Activated T-cell treated with anti-CD3 and anti-CD28 coated beads, Interleukin-2, amount 50 U/mL, for 72 hours (primary cell): ENCODE measurements at places on chromosomes 2 and 18. TPM values are rescaled to one million over a fixed set of nuclear protein-coding genes. Genes with fewer than 3 reads are reported as not detected.

DNA sequence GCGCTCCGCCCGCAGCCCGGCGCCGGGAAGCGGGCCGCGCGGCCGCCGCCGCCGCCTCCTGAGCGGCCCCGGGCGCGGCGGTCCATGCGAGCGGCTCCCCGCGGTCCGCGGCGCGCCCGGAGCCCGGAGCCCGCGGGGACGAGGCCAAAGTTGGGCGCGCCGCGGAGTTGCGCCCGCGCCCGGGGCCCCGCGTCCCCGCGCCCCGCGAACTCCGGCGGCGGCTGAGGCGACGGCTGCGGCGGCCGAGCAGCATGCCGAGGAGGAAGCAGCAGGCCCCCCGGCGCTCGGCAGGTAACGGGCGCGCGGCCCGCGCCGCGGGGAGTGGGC lies 992 bp downstream of the TSHZ1 start:
- H3K27me3 ChIP-seq: peaks cover 7% of the 10 kb centered on the region
- DNase-seq: no peak
- peaks cover 56% of the 10 kb centered on the region for H3K4me1 ChIP-seq
- H3K4me3 ChIP-seq: no peak overlapping the region

GRCh38 chr2:61179701-61180639 lies 18.0 kb downstream of the C2orf74 start:
- H3K4me3 ChIP-seq: peak overlapping the region; percentile 94
- DNase-seq: no peak
- peaks cover 43% of the 10 kb centered on the region for H3K36me3 ChIP-seq
- peaks cover 7% of the 10 kb centered on the region for H3K27me3 ChIP-seq

DNA sequence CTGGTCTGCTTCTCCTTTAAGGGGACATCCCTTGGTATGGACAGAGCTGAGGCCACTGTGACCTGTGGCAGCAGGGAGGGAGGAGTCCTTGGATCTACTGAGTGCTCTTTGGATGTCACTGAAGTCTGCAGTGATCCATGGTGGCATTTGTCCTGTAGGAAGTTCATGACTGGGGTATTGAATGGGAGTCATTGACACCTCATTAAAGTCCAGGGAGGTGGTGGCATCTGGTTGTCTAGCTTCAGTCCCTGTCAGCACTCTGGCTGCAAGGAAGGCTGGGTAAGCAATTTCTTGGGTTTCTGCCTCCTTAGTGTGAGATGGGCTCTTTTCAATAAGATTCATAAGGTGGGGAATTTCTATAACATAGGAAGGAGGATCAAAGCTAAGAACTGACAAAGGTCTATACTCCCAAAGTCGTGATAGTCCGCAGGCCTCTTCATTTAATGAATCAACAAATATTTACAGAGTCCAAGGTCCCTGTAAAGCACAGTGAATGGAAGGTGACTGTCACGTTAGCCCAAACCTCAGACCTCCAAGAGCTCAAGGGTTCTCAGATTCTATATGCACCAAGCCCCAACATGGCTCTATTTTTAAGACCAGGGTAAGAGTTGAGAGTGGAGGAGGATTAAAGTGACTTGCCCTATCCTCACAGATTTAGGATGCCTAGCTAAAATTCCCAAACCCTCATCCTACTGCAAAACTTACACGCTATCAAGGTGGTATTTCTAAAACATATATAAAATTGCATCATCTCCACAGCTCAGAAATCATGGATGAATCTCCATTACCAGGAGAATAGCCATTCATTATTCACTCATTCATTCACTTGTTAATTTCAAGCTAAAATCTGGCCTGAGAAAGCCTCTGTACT lies 40.2 kb downstream of the THNSL2 start:
- H3K27ac ChIP-seq: no peak overlapping the region
- no peaks in the 10 kb centered on the region for H3K4me1 ChIP-seq
- no peak overlapping the region for H3K4me3 ChIP-seq
- no peak for DNase-seq
- peaks cover 17% of the 10 kb centered on the region for H3K27me3 ChIP-seq
- H3K36me3 ChIP-seq: no peaks in the 10 kb centered on the region

DNA sequence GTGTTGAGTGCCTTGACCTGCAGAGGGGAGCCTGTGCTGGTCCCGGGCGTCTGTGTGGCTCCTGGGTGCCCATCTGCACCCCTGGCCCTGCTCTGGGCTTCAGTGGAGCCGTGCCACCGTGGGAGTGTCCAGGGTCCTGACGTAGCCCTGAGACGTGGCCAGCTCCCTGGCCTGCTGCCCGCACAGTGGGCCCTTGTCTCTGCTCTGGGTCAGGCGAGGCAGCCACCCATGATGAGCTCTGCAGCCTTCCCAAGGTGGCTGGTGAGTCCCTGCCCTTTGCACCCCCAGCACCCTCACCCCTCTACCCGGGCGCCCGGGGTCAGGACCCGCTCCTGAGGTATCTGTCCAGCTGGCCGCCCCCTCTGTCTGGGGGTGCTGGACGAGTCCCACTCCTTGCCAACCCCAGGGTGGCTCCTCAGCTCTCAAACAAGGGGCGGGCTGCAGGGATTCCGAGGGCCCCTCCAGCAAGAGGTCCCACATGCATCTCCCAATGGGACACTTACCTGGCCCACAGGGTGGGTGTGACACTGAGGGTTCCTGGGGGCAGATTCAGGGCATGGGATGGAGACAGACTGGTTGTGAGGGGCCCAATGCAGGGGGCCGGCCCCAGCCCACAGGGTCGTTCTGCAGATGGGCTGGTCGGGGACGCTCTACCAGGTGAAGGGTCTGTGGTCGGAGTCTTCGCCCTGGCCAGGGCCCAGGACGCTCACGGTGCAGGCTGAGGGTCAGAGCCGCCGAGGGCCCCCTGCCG lies 2.4 kb downstream of the NEU4 start:
- no peak overlapping the region for H3K4me3 ChIP-seq
- no peak for DNase-seq
- H3K27ac ChIP-seq: no peak overlapping the region
- H3K4me1 ChIP-seq: no peaks in the 10 kb centered on the region
- H3K27me3 ChIP-seq: peaks cover 19% of the 10 kb centered on the region

- H3K27ac ChIP-seq: no peak overlapping the region
- H3K4me3 ChIP-seq: no peak overlapping the region
- no peaks in the 10 kb centered on the region for H3K27me3 ChIP-seq
- H3K4me1 ChIP-seq: no peaks in the 10 kb centered on the region
Observed at GRCh38 chr2:175080479-175080878, 75.3 kb upstream of the CHN1 start.

DNA sequence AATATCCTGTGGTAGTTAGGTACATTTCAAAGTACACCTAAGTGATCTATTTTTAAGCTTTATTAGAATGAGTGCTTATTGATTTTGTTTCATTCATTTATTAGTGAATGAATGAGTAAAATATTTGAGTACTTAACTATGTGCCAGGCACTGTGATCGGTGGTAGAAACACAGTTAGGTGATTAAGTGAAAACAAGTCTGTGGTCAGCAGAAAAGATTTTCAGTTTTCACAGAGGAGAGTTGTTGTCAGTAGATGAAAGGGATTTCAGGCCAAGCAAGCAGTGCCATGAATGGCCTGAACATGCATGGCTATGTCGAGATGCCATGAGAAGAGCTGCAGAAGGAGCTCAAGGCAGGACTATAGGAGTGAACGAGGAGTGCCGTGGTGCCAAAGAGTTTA lies 85.9 kb downstream of the SPTBN1 start:
- H3K4me3 ChIP-seq: no peak overlapping the region
- DNase-seq: no peak
- H3K27me3 ChIP-seq: no peaks in the 10 kb centered on the region
- no peak overlapping the region for H3K27ac ChIP-seq

DNA sequence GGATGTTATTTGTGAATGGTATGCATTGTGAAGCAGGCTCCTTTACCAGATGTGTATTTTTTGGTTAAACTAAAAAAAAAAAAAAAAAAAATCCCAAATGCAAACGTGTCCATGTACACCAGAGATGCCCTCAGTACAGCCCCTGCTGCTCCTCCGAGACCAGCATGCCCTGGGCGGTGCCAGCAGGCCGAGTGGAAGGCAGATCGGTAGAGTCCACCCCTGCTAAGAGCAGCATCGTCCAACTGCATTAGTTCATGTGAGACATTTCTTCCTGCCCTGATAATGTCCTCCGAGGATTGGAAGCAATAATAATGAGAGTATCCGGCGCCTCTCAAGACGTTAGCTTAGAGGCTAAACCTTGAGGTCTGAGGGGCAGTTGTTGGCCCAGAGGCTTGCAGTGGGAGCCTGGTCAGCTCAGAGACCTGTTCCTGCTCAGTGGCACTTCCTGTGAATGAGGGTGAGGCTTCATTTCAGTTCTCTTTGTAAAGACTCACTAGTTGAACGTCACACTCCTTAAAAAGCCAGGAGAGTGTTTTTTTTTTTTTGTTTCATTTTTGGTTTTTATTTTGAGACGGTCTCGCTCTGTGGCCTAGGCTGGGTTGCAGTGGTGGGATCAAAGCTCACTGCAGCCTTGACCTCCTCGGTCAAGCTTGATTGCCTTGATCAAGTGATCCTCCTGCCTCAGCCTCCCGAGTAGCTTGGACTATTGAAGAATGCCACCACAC lies 5.6 kb downstream of the SLC66A3 start:
- H3K4me1 ChIP-seq: peaks cover 22% of the 10 kb centered on the region
- H3K27me3 ChIP-seq: no peaks in the 10 kb centered on the region
- peak; percentile 34 for DNase-seq
- H3K27ac ChIP-seq: peak overlapping the region; percentile 76

- no peak for DNase-seq
- H3K36me3 ChIP-seq: no peaks in the 10 kb centered on the region
- H3K27me3 ChIP-seq: peaks cover 5% of the 10 kb centered on the region
- H3K27ac ChIP-seq: no peak overlapping the region
Observed at GRCh38 chr2:235537587-235537986, 43.7 kb downstream of the AGAP1 start.

RHBDD1 gene
- 49.4 TPM for total RNA-seq

CFAP65 gene
- total RNA-seq: not detected

LYG2 gene
- not detected for total RNA-seq

DUSP28 gene
- 7.1 TPM for total RNA-seq

DNAJC5G gene
- 0.31 TPM for total RNA-seq

RIT2 gene
- total RNA-seq: not detected
